ENCODE measurements at places on chromosomes 6 and 20.

DNA sequence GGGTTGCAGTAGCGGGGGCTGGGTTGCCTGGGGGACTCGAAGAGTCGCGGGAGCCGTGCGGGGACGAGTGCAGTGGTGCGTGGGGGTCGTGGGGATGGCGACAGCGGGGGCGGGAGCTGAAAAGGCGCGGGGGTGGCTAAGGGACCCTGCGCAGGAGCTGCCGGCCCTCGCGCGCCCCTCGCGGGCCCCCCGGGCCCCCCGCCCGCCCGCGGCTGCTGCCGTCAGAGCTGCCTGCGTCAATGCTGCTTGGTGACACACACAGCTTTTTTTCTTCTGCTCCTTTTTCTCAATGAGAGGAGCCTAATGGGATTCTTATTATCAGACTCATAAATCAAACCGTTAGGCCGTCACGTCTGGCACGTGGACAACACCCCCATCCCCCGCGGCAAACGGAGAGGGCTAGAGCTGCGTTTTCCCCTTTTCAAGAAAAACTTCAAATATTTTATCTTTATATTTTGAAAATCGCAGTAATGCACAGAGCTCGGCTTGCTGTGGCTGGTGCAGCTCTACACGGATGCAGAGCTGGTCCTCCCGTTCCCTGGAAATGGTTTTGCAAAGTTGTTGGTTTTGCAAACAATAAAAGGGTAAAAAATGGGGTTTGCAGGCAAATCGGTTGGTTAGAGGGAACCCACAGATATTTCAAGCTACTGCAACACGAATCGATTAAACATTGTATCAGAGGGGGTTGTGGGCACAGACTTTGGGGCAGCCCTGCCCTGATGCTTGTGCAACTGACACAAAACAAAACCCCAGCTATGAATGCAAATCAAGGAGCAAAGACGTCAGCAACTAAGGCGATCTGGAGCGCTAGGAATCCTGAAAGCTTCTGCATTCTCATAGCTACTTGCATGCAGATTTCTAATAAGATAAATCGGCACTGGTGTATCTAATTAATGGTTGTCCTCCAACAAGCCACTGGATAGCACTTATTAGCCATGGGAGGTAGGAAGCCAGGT, 161.4 kb downstream of the TBXT start:
- peak; percentile 70 for DNase-seq

DNA sequence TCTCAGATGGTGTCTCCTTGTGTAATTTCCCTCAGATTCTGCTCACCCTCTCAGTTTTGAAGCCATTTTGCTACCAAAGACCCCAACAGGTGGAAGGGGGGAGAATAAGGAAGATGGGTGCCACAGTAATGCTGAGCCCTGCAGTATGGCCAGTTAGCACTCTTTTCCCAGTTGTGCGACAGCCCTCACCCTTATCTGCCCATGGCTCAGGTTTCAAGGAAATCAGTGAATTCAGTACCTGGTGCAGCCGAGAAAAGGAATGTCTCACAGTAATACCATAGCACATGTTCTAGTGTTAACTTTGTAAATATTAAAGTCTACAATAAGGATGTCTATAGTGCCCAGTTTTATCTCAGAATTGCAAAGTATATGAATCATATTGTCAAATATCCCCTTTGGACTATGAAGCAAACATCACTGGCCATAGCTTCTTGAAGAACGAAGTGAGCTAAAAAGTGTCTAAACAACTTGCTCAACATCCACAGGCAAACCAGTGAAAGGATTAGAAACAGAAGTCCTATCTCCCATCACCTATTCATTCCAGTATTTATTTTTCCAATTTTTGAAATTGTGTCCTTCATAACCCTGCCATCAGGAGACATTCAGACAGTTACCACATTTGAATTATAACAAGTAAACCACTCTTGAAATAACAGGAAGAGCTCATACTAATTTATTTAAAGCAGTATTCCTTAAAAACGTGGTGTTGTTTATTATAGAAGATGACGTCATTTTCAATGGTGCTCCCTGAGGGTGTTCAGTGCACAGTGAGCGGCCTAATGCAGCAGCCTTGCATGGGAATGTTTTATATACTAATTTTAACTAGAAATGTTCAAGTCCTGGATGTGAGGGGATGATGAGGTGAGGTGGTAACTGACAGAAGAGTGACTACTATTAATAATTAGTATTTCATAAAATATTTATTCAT, 366.2 kb downstream of the TFAP2A start:
- no peak for DNase-seq

- DNase-seq, result no peak
These were observed 16.1 kb downstream of the TENT5A start for GRCh38 chr6:81736428-81736827.

- DNase-seq, result peak; percentile 21
These were observed 108.6 kb upstream of the EYA4 start for GRCh38 chr6:133132466-133132971.

DNA sequence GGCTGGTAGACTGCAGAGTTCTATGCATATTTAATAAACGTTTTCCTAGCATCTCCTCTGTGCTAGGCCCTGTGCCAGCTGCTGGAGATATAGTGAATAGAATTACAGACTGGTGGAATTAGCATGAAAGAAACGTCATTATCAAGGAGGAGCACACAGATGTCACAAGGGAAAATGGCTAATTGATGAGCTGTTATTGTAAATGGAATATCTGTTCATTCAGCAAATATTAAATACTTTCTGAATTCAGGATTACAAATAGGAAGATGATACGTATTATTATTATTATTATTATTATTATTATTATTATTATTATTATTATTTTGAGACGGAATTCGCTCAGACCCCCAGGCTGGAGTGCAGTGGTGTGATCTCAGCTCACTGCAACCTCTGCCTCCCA, 1.2 kb downstream of the AAR2 start:
- DNase-seq, result no peak

- DNase-seq, result no peak
These were observed 204.5 kb upstream of the TAB2 start for GRCh38 chr6:149112976-149113375.
